ENCODE measurements at places on chromosomes 4 and X.

- DNase-seq: peak; percentile 73
Observed at GRCh38 chr4:170853422-170854021, 763.8 kb upstream of the AADAT start.

DNA sequence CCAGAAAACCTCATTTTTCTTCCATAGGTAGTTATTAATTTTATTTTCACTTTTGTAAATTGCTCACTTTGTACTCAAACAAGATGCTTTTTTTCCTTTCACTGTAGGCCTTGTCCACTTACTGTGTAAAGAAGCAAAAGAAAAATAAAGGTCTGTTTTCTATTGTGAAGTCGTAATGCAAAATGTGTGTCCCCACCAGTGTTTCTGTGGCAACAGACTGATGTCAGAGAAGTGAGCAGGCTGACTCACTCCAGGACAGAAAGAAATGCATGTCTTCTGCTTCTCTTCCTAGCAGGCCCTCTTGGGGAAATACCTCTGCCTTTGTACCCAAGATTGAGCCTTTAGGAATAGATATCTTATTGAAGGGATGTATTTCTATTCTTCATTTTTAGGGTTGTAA is 30.3 kb downstream of the INPP4B start:
- no peak for DNase-seq

DNA sequence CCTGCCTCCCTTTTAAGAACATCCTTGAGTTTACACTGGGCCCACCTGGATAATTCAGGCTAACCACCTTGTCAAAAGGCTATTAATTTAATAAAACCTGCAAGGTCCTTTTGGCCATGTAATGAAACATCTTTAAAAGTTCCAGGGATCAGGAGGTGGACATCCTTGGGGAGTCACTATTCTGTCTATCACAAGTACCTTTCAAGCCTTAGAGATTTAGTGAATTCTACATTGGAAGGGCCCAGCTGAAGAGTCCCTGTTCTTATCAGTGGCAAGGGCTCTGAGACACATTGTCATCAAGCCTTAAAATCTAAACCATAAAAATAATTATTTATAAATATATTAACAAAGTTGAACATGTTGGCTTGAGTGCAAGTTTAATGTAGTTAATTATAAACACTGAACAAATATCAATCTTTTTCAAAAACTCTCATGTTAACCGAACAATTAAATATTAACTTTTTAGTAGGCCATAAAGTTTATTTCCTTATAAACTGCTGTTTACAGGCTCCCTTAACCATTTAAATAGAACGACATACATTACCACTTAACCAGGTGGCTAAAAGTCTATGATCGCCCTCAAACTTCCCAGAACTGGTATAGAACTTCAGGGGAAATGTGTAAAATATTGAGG is 104.4 kb upstream of the CBR4 start:
- no peak for DNase-seq

DNA sequence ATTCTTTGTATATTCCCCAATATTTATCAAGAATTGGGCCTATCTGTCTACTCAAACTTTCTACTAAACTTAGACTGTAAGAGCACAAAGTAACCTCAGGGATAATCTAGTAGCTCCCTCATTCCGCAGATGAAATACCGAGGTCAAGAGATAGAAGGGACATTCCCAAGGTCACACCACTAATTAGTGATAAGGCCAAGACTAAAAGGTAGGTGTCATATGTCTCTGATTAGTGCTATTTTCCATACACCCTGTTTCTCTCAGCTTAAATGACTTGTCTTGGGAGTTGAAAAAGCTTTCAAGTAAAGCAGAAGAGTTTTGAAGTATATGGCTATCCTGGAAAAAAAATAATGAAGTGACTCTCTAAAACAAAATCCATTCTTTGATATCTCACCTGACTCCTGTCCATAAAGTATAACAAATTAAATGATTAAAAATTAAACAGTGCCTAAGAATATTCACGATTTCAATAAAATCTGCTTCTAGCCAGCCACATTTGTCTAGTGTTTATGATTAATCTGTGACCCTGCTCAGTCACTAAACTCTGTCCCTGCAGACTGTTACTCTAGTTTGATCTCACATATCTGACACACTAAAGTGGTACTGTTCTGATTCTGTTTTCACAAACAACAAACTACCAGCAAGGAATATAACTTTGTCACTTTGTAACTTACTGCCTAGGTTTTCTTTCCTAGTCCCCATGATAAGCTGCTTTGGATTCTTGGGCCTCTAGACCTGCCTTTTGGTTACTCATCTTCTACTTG is 10.3 kb downstream of the GPR174 start:
- DNase-seq: no peak

- DNase-seq: no peak
Observed at GRCh38 chr4:76282941-76283689, 23.4 kb upstream of the STBD1 start.

GRCh38 chrX:29044423-29045184 is 457.4 kb downstream of the IL1RAPL1 start:
- no peak for DNase-seq

DNA sequence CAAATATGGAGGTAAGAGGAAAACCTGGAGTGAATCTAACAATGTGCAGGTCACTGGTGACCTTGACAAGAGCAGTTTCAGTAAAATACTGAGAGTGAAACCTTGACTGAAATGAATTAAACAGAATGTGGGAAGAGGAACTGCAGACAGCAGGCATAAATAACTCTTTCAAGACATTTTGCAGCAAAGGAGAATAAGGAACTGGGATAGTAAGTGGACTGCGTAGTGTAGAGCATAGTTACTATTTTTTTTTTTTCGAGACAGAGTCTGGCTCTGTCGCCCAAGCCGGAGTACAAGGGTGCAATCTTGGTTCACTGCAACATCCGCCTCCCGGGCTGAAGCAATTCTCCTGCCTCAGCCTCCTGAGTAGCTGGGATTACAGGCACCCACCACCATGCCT is 24.0 kb downstream of the RBMX start:
- no peak for DNase-seq

GRCh38 chrX:123749643-123750042 is 16.8 kb upstream of the THOC2 start:
- DNase-seq: no peak

- no peak for DNase-seq
Observed at GRCh38 chr4:184419976-184420375, 54.4 kb downstream of the IRF2 start.

- DNase-seq: no peak
Observed at GRCh38 chr4:76192236-76192635, 21.4 kb downstream of the SCARB2 start.

DNA sequence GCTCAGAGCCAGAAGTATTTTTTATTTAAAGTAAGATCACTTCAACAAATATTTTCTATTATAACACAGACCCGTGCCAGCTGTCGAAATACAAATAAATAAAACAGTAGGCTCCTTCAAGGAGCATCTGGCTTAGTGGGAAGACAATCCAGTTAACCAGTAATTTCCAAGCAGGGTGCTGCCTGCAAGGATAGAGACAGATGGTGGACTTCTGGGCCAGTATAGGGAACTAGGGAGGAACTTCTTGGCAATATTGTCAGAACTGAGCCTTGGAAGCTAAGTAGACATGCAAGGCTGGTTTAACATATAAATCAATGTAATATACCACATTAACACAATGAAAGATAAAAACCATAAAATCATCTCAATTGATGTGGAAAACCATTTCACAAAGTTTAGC is 17.0 kb upstream of the MTMR1 start:
- no peak for DNase-seq

- no peak for DNase-seq
Observed at GRCh38 chr4:108129196-108129595, 39.5 kb downstream of the LEF1 start.

DNA sequence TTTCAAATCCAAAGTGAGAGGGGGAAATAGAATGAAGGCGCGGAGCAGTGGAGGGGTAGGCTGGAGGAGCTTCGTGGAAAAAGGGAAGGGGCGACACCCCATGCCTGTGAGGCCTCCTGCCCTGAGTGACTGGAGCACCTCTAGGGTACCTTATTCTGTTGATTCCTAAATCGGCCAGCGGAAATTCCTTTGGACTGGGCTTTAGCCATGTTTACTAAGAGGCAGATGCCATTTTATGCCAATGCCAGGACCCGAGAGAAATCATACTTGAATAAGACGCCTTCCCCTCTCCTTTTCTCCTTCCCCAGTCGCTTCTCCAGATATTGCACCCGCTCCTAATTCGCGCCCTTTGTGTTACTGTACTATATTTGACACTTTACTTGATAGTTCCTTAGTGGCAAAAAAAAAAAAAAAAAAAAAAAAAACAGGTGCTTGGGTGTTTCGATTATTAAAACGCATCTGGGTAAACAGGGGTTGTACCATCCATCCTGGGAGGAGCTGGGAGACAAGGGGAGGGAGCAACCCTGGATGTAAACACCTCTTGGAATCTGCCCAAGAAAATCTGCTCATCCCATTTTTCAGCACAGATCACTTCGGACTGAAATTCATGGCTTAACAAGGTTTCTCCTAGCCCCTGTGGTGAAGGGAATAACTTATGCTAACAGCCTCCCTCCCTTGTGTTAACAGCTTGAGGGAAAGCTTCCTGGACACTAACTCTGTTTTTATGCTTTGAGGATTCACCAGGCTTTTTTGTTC is 1.5 kb downstream of the BMP3 start:
- no peak for DNase-seq

DNA sequence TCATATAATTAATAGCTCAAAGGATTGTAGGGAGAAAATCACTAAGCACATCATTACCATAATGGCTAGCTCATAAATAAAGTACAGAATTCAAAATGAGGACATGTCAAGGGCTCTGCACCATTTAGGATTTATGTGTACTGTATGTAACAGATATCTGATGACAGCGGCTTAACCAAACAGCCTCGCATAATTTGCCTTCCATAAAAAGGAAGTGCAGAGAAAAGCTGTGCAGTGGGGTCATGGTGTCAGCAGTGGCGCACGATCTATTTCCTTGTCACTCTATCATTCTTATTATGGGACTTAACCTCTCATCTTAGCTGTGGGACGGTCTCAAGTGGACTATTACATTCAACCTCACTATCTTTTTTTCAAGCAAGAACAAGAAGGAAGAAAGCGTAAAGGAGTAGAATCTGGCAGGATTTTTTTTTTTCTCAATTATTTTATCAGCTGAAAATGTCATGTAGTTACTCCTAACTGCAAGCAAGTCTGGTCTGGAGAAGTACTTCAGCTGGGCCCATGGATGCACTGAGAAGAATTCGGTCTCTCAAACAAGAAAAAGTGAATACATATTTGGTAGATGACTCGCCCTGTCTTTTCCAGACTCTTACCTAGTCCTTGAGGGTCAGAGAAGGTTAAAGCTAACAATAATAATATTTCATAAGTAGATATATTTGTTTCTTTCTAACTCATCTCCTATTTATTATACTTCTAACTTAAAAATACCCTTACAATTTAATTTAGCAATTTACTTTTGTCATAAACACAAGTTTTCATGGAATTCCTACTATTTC is 94.6 kb downstream of the COX18 start:
- no peak for DNase-seq

GRCh38 chrX:47831788-47832187 is 4.9 kb upstream of the ZNF81 start:
- peak; percentile 46 for DNase-seq

DNA sequence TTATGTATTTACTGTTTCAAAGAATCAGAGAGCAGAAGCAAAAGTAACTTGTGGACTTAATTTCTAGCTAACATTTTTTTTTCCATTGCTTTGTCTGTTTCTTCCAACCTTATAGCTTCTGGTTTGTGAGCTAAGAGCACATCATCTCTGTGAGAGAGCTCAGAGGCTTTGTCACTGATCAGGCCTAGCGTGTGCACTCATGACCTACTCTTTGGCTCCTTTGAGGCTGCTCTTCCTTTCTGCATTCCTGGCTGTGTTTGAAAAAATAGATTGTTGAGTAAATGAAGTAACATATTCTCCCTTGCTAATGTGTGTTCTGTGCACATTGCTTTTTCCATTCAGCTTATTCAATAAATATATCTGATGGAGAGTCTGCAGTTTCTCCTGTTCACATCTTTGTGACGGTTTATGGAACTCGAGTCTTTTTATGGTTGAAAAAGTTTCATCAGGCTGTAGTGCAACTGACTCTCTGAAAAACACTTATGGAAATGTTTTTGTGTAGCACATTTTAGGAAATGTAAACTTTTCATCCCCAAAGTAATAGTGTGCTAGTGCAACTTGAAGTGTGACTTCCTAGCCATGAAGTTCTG is 133.0 kb downstream of the RAPGEF2 start:
- DNase-seq: no peak

DNA sequence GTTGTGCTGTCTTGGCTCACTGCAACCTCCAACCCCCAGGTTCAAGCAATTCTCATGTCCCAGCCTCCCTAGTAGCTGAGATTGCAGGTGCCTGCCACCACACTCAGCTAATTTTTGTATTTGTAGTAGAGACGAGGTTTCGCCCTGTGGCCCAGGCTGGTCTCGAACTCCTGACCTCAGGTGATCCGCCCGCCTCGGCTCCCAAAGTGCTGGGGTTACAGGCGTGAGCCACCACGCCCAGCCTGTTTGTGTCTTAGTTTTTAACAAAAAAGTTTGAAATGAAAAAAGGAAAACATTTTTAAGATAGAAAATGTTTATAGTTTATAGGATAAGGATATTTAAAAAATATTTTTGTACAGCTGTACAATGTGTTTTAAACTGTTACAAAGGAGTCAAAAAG is 62.4 kb downstream of the CAPN6 start:
- DNase-seq: no peak

GRCh38 chr4:73687421-73687820 is 52.9 kb upstream of the CXCL8 start:
- no peak for DNase-seq

GRCh38 chrX:50114113-50114512 is 86.7 kb downstream of the AKAP4 start:
- DNase-seq: no peak

DNA sequence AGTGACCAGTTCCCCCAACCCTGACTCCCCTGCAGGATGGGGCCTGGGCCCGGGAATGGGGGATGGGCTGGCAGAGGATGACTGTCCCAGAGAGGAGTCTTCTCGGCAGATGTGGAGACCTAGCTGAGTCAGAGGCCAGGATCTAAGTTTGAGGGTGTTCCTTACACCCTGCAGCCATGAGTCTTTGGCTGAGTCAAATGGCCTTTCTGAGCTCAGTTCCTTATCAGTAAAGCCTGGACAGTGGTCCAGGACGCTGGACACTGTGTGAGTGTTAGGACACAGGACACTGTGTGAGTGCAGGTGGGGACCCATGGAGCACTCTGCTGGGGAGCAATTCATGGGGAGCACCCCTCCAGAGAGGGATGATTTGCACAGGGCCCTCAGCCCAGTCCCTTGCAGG is 5.0 kb downstream of the IL9R start:
- no peak for DNase-seq

- DNase-seq: no peak
Observed at GRCh38 chr4:101136373-101137370, 210.7 kb downstream of the PPP3CA start.

- DNase-seq: no peak
Observed at GRCh38 chr4:1174941-1175634, 2.7 kb upstream of the SPON2 start.

GRCh38 chr4:68865760-68866159 is 50.0 kb downstream of the UGT2B10 start:
- no peak for DNase-seq

GRCh38 chr4:56649445-56650261 is 31.4 kb downstream of the HOPX start:
- no peak for DNase-seq

- no peak for DNase-seq
Observed at GRCh38 chr4:153579872-153580271, 104.2 kb upstream of the TLR2 start.

- no peak for DNase-seq
Observed at GRCh38 chr4:155679343-155679742, 12.7 kb downstream of the GUCY1A1 start.

All from endothelial cell (in vitro differentiated cells).